ENCODE measurements at places on chromosomes 12 and 14.

DNA sequence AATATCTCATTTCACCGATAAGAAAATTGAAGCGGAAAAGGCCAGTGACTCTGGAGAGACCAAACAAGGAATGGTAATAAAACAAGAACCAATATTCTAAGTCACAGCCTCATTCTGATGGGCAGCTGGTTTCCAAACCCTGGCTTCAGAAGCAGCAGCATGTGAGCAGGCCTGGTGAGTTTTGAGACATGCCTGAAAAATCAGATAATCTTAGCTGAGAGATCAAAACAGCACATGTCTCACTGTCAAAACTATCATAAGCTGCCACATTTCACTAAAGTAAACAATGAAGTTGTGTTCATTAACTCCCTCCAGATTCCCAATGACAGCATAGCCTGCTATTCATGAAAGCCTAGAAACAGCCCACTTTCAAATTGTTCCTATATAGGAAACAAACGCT is 36.5 kb downstream of the CIT start:
- no peak for DNase-seq

GRCh38 chr12:66500841-66501240 is 178.0 kb downstream of the GRIP1 start:
- DNase-seq: no peak

- DNase-seq: no peak
Measured at GRCh38 chr12:67640863-67641262, 7.7 kb upstream of the DYRK2 start.

- no peak for DNase-seq
Measured at GRCh38 chr14:21521501-21521900, 4.6 kb downstream of the SALL2 start.

GRCh38 chr14:34111505-34111904 is 160.6 kb upstream of the EGLN3 start:
- no peak for DNase-seq

DNA sequence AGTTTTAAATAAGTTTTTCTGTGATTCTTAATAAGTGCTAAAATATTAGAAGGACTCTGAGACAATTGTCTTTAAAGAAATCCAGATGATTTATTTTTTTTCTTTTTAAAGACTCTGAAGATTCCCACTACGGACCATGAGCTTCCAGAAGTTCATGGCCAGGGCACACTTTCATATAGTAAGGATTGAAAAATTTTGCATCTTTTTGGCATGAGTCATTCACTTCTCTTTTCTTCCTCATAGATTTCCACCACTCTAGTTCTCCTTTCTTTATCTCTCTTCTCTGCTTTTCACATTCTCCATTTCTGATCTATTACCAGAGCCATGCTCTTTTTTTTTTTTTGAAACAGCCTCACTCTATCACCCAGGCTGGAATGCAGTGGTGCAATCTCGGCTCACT is 385.8 kb downstream of the FLRT2 start:
- DNase-seq: no peak

DNA sequence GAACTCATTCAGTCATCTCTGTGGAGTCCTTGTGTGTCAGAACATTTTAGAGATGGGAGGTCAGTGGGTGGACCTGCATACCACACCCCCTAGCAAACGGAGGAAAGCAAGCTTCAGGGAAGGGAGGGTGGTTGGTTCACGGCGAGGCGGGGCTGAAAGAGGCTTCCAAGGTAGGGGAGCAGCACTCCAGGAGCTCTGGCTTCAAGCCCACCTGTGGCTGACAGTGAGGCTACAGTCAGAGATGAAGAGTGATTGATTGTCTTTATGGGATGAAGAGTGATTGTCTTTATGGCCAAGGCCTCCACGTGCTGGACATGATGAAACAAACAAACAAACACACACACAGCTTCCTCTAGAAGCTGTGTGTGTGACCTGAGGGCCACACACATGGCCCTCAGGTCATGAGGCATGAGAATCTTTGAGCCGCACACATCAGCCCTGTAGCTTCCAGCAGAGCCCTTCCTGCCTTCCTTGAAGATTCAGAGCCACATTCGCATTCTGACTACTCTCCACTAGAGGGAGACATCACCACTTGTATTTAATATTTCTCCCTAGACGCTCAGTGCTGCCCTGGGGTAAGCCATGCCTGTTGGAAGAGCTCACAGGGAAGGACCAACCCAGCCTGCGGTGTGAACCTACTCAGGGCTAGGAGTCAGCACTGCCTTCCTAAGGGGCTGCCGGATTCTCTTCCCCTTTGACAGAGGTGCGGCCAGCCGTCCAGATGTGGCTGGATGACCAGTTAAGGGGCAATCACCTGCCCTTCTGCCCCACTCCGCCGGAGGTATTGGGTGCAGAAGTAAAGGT is 54.4 kb upstream of the KCNA1 start:
- no peak for DNase-seq

GRCh38 chr14:54840336-54840735 is 62.3 kb downstream of the GCH1 start:
- DNase-seq: no peak

DNA sequence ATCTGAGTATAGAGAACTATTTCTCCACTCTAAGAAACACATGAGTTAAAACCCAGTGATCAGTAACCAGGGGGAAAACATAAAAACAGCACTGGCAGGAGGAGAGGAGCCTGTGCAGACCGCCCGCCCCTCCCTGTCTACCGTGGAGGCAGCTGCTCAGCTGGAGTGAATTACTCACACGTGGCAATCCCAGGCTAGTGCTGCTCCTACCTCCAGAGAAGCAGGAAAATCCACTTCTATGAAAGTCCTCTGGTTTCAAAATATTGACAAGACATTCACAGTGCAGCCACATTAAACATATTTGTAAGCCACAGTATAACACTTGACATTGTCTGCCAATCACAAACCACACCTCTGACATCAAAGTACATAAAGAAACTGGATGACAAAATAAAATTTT is 16.7 kb downstream of the TMEM132D start:
- DNase-seq: no peak

DNA sequence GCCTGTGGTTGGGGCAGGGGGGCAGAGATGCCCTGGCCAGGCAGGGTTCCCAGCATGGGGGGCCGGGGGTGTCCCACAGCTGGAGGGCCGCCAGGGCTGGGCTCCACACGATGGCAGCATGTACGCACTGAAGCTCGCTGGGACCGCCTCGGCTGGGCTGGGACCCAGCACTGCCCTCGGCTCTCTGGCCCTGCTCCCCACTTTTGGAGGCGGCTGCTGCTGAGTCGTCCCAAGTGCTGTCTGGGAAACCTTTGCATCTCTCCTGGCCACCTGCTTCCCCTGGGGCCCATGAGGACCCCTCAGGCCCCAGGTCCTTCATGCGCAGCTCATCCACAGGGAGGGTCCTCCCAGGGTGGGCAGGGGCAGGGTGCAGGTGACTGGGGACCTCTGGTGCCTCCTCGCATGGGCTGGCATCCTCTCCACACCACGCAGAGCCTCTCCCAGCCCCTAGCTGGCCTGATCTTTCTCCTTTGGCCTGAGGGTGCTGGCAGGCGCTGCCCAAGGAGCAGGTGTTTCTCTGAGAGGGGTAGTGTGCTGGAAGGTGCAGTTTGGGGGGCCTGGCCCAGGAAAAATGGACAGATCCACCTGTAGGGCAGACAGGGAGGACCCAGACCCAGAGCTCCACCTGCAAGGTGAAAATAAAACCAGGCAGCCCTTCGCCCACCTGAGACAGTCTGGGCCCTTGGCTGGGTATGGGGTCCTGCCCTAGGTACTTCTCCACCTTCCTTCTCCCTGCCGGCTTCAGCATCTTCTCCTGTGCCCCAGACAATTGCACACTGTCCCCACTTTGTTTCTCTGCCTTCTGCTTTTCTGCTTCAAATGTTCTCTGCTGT is 46.9 kb downstream of the DLK1 start:
- DNase-seq: peak; percentile 48

GRCh38 chr12:2187195-2187945 is 134.6 kb downstream of the CACNA1C start:
- DNase-seq: no peak

DNA sequence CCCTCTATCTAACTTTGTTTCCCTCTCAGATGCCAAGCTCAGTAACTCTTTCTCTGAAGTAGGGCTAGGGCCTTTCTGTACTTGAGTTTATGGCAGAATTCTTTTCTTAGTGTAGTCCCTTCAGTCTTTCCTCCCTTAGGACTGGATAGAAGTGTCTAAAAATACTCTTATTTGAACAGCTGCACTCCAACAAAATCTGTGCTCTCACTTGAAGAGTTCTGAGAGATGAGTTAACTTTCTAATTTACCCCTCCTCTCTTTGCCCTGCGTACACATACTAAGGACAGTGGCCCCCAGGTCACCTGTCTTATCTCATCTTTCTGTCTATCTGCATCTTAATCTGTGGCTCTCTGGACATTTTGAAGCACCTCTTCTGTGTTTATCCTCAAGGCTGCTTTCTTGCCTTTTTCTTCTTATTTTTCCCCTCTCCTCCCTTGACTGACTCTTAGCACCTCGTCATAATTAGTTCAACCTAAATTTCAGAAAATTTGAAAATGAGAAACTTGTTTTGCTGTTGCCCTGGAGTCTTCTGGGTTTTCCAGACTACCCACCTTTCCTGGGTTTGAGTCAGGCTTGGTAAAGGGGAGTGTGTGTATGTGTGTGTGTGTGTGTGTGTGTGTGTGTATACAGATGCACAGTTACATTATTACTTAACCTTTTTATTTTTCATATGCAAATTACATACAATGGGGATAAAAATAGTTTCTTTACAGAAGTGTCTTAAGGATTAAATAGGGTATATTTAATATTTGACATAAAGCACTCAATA is 23.9 kb downstream of the NCKAP1L start:
- no peak for DNase-seq

DNA sequence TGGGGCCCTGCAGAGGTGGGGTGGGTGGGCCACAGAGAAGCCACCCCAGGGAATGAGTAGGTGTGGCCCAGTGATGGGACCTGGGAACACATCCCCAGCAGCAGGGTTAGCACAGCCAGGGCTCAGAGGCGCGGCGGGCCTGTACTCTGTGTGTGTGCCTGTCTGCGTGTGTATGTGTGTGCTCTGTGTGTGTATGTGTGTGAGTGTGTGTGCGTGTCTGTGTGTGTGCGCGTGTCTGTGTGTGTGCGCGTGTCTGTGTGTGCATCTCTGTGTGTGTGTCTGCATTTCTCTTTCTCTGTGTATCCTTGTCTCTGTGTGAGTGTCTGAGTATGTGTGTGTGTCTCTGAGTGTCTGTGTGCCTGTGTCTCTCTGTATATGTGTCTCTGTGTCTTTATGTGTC is 26.1 kb downstream of the KIF26A start:
- DNase-seq: no peak

DNA sequence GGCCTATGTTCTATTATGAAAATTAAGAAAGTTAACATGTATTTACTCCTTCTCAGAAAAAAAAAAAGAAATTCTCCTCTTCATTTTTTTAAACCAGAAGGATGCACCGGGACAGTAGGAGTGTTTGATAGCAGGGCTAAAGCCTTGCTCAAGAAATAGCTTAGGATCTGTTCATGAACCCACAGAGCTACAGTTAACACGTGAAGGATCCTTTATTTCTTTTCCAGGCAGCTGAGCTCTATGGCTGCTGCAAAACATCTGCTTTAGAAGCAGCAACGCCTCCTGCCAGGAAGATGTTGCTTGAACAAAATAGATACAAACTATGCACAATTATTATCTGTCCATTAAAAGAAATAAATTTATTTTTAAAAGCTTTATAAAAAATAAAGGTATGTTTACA is 254.8 kb downstream of the PRKD1 start:
- no peak for DNase-seq

DNA sequence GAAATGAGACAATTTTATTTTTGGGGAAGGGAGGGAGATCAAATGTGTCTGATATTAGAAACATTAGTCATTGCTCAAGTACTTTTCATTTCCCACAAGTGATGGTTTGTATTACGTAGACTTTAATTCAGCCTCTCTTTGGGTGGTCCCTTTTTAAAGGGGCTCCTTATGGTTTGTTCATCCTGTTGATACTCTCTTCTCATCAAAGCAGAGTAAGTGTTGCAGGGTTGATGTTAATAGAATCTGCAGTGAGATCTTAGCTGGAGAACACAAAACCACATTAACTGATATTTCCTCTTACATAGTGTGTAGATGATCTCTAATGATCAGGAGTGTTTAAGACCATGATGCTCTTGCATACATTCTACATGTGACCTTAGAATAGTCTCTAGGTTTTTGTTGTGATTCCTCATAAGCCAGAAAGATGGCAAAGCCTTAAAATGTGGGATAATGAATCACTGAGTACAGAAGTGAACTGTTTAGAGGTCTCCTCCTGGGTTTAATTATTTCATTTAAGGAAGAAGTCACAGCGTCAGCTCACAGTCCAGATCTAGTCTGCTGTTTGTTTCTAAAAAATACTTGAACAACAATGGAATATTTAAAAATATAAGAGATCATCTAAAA is 87.4 kb upstream of the PTPRR start:
- no peak for DNase-seq

GRCh38 chr14:68216957-68217356 is 397.4 kb downstream of the RAD51B start:
- no peak for DNase-seq

GRCh38 chr12:111964935-111965334 is 48.0 kb downstream of the TMEM116 start:
- DNase-seq: no peak

GRCh38 chr12:56517854-56518253 is 3.8 kb upstream of the RBMS2 start:
- no peak for DNase-seq

GRCh38 chr12:46401662-46402061 is 29.1 kb upstream of the SLC38A2 start:
- no peak for DNase-seq

- no peak for DNase-seq
Measured at GRCh38 chr14:67050896-67051295, 138.3 kb upstream of the GARIN2 start.

DNA sequence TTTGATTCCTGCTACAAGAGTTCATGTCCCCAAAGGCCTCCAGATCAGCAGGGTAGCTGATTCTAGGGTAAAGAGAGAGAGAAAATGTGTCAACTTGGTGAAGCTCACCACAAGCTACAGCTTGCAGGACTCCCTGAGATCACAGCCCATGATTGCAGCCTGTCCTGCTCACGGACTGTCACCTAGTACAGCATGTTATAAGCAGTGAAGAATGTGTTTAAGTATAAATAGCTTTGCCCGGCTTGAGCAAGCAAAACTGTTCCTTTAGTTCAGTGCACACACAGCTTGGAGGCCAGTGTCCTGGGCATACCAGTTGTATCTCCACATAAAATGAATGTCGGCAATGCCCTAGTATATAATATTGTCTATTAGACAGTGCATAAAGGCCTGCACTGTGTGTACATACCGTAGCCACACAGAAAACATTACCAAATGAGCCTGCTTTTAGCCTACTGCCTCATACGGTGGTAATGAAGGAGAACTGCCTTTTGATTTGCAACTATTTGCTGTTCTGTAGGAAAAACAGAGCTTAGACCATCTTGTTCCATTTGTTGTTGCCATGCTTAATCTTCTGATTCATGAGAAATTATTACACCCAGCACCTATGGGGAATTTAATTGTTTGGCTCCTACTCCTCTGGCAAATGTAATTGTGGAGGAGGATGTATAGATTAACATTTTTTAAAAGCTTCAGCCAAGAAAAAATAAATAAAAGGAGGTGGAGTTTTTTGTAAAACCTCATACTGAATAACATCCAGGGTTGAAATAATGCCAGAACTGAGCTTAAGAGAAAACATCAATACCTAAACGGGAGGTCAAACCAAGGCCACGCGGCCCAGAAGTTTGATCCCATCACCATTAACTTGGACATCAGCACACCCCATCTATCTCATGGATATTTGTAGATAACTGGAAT is 108.1 kb upstream of the G2E3 start:
- no peak for DNase-seq

GRCh38 chr12:64595863-64596793 is 14.2 kb upstream of the RASSF3 start:
- no peak for DNase-seq

- DNase-seq: no peak
Measured at GRCh38 chr12:6863586-6864321, 3.6 kb upstream of the TPI1 start.

GRCh38 chr12:42483521-42483790 is 106.1 kb downstream of the PRICKLE1 start:
- DNase-seq: no peak

Measured in suprapubic skin (tissue), 4 donors.